Suppressor macrophage (primary cell): ENCODE measurements at places on chromosomes 1 and 21.

DNA sequence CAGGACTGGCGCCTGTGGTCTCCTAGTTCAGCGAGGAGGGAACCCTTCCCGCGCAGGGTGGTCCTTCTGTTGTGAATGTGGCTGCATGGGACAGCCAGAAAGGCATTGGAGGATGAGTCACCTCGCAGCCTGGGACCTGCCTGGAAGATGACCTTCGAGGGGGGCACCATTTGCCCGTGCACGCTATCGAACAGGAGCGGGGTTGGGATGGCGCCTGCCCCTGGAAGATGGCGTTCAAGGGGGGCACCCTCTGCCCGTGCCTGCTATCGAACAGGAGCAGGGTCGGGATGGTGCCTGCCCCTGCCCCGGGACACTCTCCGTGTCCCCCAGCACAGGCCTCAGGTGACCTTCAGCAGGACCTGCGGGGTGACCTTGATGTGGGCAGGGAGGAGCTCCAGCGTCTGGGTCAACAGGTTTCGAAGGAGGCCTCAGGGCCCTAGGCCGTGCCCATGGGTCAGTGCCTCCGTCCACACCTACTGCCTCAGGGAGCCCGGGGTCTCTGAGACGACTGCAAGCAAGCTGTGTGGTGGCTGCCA lies 1.7 kb upstream of the ACTRT2 start:
- DNase-seq, result no peak

- no peak for DNase-seq
Measured at GRCh38 chr1:34361781-34362357, 185.2 kb downstream of the C1orf94 start.

- DNase-seq, result no peak
Measured at GRCh38 chr1:43954036-43954435, 7.3 kb downstream of the IPO13 start.

- no peak for DNase-seq
Measured at GRCh38 chr21:20086508-20086907, 911.7 kb upstream of the NCAM2 start.

DNA sequence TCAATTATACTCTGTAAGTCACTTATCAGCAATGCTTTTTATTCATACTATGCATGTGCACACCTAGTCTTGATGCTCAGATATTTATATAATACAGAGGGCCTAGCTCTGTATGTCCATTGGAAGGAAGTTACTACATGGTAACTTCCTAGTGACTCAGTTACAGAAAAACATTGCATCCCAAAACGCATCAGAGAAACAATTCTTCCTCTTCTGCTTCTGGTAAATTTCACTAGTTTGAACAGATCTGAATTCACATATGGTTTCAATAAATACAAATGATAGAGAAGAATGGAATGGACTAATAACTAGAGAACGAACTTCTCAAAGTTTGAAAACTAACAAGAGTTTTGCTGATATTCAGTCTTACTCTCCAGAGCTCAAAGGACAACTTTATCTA lies 811.3 kb upstream of the ADGRL2 start:
- DNase-seq, result no peak

DNA sequence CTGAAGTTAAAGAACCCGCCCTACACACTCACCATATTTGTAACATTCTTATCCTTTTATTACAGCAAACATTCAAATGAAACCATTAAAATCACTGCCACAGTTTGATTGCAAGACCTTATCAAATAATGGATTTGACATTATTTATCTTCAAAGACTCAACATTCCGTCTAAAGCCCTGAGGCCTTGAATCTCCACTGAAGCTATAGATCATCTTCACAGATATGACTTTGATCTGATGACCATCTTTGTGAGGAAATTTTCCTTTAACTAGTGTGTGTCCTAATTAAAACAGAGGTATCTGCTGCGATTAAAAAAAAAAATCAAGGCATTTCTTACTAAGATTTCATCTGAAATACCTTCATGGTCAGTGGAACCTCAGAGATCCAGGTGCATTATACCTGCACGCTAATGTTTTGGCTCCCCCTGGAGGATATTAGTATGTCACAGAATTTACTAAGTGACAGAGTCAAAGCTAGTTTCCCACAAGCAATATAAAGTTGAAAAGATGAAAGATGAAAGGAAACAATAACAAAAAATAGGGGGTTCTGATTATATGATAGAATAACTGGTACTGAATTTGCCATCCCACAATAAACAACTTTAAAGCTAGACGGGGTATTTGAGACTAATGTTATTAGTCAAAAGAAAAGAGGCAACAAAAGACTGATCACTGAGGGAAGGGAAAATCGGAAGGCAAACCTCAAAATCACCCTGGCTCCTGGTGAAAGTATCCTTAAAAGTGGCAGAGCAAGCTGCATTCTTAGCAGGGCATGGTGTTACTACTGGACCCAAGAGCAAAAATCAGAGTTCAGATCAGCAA lies 923.4 kb downstream of the NCAM2 start:
- peak; percentile 5 for DNase-seq

DNA sequence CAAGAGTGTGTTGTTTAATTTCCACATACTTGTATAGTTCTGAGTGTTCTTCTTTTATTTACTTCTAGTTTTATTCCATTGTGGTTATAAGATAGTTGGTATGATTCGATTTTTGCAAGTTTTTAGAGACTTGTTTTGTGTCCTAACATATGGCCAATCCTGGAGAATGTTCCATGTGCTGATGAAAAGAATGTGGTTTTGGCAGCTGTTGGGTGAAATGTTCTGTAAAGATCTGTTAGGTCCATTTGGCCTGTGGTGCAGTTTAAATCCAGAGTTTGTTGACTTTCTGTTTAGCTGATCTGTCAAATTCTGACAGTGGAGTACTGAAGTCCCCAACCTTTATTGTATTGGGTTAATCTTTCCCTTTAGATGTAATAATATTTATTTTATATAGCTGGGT lies 19.5 kb upstream of the TIPRL start:
- no peak for DNase-seq

DNA sequence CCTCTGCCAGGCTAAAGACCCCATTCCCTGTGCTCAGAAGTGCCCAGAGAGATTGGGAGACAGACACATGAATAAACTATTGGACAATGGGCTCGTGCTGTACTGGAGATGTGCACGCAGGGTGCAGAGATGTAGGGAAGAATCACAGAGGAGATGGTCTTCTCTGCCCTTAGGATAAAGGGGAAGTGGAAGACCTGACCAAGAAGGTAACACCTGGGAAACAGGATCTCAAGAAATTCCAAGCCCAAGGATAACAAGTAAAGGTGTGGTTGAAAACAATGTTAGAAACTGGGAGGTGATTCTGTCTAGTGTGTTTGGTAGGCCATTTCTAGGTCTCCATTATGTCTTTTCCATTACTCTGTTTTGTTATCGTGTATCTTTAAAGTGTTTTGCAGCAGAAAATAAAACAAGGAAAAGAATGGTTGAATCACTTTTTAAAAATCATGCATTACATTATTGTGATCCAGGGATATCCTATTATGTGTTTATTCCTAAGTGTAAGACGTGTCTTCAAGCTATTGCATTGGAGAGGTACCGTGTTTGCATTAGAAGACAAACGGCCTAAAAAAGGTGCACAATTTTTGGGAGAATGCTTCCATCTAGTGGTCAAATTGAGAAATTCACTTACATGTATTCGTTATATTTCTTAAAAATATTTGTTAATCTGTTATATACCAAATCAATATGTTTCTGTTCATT lies 40.8 kb upstream of the KCTD3 start:
- DNase-seq, result peak; percentile 80

- DNase-seq, result peak; percentile 73
Measured at GRCh38 chr1:244296447-244296846, 155.3 kb downstream of the ADSS2 start.

- DNase-seq, result peak; percentile 29
Measured at GRCh38 chr21:46253610-46254124, 25.1 kb upstream of the LSS start.
